ENCODE measurements at places on chromosomes 3 and 15.

DNA sequence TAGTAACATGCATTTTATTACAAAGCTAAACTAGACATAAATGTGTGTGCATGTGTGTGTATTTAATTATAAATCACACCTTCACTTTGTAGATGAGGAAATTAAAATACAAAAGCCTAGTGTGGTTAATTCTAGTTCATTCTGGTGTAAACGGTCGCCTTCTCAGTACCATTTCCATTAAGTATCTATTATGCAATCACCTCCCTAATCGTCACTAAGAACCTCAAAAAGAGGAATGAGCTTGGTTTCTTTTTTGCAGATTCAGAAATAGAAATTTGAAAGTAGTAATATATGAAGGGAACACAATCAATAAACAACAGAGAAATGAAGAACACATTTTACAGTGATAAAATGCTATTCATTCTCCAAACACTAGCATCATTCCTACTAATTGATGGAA lies 233.2 kb downstream of the ZBBX start:
- no peak for DNase-seq

GRCh38 chr3:167057581-167057980 lies 322.5 kb downstream of the ZBBX start:
- DNase-seq = no peak

GRCh38 chr15:70091726-70092463 lies 5.8 kb downstream of the TLE3 start:
- no peak for DNase-seq

DNA sequence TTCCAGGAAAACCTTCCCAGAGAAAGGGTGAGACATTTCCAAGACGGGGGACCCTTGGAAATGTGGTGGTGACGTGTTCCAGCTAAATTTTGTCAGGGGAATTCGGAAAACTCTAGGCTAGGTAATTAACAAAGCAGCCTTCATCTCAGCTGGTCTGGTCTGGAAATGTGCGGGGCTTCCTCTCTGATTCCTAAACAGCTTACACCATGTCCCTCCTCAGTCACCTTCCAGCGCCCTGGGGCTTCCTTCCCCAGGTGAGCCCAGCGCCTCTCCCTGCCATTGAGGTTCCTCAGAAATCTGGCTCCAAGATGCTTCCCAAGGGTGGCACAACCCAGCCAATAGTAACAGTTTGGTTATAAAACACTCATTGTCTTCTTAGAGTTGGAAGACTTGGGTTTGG lies 571 bp downstream of the ACAD9 start:
- no peak for DNase-seq

DNA sequence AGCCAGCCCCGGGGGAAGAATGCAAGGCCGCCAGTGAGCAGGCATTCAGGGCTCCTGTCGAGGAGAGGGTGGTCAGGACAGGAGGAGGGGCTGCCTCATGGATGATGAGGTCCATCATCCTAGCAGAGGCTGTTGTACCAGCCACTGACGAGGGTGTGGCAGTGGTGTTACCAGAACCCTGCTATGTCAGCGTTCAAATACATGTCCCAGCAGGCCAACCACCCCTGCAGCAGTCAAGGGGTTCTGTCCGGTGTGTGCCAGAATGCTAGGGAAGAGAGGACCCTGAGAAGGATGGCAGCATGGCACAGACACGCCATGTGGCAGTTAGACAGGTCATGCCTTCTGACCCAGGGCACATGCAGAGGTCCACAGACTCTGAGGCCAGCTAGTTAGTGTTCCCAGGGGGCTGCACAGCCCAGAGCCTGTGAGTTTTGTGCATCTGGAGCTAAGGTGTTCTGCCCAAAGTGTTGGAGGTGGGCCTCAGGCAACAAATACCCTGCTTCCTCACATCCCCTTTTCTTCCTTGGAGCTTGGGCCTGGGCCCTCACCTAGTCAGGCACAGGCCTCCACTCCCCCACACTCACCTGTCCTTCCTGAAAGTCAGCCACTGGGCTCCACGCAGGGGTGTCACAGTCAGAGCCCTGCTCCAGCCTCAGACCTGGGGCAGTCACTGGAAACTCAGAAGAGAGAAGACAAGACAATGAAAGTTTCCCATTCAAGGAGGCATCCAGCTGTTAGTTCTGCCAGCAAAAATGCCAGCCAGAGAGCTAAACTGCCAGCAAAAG lies 7.8 kb downstream of the PAK6 start:
- DNase-seq = no peak

- DNase-seq = no peak
These were observed 55.1 kb downstream of the OTOL1 start for GRCh38 chr3:161551697-161552096.

- no peak for DNase-seq
These were observed 144.0 kb upstream of the PTPRG start for GRCh38 chr3:61417352-61417751.

- no peak for DNase-seq
These were observed 60.7 kb upstream of the RAB6B start for GRCh38 chr3:133956353-133956752.
